IPS-NIHi11 (cell line): ENCODE measurements at places on chromosomes 1 and 21.

DNA sequence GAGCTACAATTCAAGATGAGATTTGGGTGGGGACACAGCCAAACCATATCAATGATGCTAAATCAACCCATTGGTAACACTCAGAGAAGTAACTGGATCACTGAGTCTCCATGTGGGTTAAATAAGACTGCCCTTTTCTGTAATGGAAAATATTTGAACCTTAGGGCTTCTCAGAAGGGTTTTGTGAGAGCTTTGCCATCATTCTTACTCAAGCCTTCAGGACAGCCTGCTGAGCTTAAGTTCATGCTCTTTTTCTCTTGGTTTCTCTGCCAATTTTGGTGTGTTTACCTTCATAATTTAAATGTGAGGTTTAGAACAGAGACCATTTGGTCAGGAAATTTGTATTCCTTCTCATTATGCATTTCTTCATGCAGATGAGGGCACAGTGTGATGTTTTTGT is 74.7 kb downstream of the DISC1 start:
- no peak for DNase-seq

DNA sequence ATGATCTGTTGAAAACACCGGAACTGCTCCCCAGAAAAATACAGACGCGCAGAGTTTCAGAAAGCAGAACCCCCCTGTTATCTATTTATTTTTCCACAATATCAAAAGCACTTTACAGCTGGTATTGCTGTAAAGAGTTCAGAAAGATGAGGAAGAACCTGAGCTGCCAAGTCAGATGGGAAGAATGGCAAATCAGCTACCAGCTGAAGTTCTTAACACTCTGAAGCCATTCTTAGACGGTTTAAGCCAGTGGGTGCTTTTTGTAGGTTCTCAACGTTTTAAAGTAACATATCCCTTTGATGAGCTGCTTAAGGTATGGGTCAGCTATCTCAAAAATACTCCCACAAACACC is 714 bp upstream of the AKIRIN1 start:
- DNase-seq = peak; percentile 14

DNA sequence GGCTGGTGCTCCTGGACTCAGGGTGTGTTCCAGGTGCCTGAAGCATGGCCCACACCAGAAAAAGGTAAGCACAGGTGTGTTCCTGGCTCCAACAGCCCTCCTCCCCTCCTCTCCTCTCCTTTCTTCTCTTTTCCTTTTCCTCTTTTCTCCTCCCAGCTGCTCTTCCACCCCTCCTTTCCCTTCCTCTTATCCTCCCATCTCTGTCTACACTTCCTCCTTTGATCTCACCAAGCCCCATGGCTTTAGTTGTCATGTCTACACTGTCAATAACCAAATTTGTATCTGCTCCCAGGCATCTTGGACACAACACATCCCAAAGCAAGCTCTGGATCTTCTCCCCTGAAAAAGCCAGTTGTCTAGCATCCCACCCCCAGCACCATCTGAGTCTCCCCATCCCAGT is 56.7 kb upstream of the LAPTM5 start:
- no peak for DNase-seq

GRCh38 chr1:213297021-213297420 is 246.0 kb downstream of the RPS6KC1 start:
- no peak for DNase-seq

- DNase-seq = no peak
Observed at GRCh38 chr1:208499026-208499425, 254.8 kb upstream of the PLXNA2 start.

DNA sequence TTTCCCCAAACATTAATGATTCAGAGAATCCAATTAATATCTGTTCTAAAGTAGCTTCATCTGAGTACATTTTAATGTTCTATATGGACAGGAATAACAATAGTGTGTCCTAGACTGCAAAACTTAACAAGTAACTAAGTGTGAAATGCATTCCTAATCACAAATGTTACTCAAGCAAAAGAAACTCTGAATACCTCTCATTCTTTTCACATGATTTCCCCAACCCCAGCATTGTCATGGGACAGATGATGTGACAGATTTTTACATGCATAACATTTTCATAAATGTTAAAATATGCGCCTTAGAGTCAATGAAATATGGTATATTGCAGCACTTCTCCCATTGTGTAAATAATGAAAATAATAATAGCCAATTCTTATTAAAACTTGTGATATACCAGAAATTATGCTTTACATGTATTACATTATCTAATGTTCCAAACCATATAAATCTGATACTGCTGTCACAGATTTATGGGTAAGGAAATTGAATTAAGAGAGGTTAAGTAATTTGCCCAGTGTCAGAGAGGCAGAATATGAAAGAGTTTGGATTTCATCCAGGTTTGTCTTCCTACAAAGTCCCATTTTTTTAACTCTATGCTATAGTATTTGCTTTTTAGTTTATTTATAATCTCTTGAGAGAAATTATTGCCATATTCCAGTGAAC is 269.4 kb downstream of the LRRC7 start:
- no peak for DNase-seq

DNA sequence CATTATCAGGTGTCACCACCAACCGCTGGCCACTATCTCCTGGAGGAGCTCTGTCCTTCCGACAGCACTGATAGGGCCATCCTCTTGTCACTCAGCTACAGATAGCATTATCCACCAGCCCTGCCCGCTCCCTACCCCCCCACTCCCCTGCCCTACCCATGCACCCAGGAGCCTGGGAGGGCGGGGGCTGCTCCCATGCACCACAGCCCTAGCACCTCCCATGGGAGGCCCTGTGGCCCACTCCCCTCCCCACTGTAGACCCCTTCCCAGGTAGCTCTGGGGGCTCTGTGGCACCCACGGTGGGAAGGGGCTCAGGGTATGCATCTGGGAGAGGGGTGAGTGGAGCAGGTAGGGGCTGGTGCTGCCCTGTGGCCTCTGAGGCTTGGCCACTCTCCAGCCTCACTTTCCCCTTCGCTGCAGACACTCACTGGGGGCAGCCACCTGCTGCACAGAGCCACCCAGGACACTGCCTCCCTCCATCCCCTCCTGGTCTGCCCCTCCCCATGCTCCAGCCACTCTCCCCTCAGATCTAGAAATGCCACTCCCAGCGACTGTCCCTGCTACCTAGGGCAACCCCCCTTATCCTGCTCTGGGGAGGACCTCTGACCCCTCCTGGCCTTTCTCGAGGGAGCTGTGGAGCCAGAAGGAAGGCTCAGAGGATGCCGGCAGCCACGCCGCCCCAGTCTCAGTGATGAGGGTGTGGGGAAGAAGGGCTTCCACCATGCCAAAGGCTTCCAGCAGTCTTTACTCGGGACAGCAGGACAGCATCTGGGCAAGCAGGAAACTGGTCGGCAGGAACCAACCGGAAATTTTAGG is 58.5 kb downstream of the WNT9A start:
- DNase-seq = peak; percentile 8

DNA sequence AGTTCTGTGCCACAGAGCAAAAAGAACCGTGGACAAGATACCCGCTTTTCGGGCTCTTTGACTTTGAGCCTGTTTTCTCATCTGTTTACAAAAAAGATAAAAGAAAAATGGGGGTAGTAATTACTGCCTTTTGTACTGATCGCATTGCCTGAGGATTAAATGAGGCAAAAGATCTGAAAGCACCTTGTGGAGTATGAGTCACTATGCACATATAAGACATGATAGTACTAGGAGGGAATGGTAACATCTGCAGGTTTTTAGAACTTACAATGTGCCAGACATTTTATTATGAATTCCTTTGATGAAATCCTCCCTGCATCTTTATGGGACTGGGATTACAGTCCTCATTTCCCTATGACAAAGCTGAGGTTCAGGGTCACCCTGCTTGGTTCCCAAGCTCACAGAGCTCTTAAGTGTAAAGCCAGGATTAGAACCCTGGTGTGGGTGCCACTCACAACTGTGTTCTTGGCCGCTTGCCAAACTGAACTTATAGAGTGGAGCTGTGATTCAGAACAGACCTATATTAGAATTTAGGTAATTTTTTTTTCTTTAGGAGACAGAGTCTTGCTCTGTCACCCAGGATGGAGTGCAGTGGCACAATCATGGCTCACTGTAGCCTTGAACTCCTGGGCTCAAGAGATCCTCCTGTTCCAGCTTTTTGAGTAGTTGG is 1.8 kb downstream of the DISC1 start:
- no peak for DNase-seq

DNA sequence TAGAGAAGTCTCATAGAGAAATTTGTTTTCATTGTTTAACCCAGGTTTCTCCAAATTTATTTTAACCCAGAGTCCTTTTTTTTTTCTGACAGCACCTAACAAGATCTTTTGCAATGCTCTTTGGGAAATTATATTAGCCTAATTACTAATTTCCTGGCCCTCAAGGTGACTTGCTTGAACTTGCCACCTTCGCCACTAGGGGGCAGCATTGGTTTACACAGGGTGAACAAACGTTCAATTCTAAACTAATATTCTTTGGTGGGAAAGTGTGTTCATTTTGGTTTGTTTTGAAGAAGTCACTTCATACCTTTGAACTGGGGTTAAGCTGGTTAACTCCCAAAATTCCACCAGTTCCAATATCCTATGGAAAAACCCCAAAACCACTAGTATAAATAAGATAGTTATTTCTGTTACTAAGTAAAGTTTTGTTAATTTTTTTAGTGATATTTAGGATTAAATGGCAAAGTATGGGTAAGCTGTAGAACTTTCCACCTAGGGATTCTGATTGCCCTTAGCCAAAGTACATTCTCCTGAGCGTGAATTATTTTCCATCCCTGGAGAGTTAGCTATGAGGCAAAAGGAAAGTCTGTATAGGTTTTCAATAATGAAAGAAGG is 13.0 kb downstream of the CCDC190 start:
- DNase-seq = peak; percentile 59

- DNase-seq = no peak
Observed at GRCh38 chr1:98406352-98407088, 255.0 kb upstream of the SNX7 start.

- DNase-seq = no peak
Observed at GRCh38 chr1:41611068-41611931, 126.8 kb upstream of the EDN2 start.

GRCh38 chr1:39063775-39064174 is 37.6 kb downstream of the NDUFS5 start:
- no peak for DNase-seq

DNA sequence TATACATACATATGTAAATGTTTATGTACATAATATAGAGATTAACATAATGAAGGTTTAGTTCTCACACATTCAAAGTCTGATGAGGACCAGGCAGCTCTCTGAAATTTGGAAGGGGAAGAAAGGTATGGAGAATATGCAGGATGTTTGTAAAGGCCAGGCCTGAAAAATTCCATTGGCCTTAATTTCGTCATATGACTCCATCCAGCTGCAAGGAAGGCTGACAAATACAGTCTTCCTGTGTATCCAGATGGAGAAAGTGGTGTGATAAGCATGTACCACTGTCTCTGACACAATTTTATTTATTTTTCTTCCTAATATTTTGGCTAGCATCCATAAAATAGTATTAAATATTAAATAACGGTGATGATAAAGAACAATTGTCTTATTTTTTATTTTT is 6.3 kb upstream of the SGIP1 start:
- DNase-seq = no peak

- DNase-seq = no peak
Observed at GRCh38 chr21:36354918-36355680, 30.1 kb upstream of the CHAF1B start.

DNA sequence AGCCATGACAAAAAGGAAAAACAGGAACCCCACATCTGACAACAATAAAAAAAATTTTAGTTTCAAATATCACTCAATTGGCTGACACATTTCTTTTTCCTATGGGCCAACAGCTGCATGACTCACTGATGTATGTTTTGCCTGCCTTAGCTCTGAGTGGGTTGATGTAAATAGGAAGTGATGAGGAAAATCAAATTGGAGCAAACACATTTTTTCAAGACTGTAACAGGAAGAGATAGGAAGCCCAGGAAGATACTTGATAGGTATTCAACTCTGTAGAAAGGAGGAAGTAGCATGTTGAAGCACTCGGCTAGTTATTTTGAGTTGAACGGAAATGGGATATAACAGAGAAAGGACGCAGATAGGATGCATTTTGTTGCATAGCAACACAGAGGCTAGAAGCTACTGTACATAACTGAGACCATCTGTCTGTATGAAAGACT is 168.0 kb upstream of the NR5A2 start:
- no peak for DNase-seq

DNA sequence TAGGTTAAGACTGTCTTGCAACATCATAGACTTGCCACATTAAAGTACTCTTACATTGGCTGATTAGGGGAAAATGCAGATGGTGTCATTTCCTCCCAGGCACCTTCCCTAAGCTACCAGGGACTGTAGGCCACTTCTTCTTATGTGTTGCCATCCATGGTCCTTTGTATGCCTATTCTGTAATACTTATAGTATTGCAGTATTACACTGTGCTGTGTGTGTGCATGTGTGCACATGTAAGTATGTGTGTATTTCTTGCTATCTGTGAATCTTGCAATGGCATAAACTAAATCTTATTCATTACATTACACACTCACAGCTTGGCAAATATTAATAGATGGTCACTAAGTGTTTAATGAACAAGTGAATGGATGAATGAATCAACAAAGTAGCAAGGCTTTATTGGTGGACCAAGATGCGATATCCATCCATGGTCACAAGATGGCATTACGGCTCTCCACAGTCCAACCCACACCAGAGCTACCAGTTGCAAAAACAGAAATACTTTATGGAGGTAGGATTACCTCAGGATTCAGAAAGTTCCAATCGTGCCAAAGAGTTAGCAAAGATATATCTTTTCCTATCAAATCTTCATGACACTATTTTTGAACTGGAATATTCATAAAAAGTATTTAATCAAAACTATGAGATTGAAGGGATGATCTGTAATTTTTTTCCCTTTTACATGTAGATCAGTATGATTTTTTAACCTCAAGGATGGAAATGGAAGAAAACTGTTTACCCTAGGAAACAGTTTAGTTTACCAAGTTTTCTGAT is 160.2 kb downstream of the DENND1B start:
- DNase-seq = peak; percentile 37
